ENCODE measurements at places on chromosomes 12 and 14.

DNA sequence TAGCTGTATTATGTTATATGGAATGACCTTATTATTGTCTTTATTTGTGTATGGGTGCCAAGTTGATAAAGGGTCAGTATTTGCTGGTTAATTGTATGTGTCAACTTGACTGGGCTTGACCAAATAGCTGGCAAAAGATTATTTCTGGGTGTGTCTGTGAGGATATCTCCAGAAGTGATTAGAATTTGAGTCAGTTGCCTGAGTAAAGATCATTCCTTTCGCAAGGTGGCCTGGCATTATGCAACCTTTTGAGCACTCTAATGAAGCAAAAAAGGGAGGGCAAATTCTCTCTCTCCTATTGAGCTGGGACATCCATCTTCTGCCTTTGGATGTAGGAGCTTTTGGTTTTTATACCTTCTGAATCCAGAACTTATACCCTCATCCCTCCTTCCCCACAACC, 82.2 kb downstream of the ATXN7L3B start:
- DNase-seq, result no peak

- no peak for DNase-seq
These were observed 28.3 kb downstream of the DUSP16 start for GRCh38 chr12:12534166-12534866.

DNA sequence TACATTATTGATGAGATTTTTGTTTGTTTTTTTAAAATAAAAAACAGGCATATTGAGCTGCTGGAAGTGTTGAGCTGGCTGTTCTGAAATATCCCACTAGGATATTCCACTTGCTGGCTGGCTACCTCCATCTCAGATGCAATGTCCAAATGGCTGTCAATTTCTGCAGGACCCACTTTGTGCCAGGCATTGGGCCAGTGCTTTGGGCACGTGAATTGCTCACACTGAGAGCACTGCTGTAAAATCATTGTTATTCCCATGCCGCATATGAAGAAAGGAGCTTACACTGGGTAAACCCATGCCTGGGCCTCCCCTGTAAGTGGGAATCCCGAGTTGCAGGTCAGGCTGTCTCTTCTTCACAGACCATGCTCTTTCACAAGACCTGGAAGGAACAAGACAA, 56.7 kb downstream of the RGS6 start:
- DNase-seq, result no peak

GRCh38 chr12:114355389-114356088, 50.4 kb downstream of the TBX5 start:
- no peak for DNase-seq

DNA sequence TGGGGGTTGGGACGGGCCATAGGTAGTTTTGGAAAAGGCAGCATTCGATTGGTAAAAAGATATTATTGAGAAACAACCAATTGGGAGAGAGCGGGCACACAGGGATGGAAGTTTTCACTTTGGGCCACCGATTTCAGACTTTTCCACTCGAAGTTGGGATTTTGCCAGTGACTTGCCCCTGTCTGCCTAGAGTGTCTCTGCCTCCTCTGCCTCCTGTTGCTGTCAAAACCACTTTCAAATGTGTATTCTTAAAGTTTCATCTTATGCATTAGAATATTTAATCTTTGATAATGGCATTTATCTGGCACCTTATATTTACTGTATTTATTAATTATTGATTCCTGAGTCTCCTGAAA, 182.3 kb downstream of the FUT8 start:
- DNase-seq, result no peak

- DNase-seq, result no peak
These were observed 7.7 kb downstream of the SETD3 start for GRCh38 chr14:99472937-99473336.

GRCh38 chr12:41442896-41443295, 254.8 kb downstream of the PDZRN4 start:
- no peak for DNase-seq

Data from CD8-positive, alpha-beta memory T cell (primary cell).